ENCODE measurements at places on chromosomes 16 and 17.
A peak's percentile ranks its signal among the peaks of the same experiment; 100 is the strongest.

GRCh38 chr16:35690413-35690812, 2231.0 kb downstream of the TP53TG3F start:
- no peak for DNase-seq

DNA sequence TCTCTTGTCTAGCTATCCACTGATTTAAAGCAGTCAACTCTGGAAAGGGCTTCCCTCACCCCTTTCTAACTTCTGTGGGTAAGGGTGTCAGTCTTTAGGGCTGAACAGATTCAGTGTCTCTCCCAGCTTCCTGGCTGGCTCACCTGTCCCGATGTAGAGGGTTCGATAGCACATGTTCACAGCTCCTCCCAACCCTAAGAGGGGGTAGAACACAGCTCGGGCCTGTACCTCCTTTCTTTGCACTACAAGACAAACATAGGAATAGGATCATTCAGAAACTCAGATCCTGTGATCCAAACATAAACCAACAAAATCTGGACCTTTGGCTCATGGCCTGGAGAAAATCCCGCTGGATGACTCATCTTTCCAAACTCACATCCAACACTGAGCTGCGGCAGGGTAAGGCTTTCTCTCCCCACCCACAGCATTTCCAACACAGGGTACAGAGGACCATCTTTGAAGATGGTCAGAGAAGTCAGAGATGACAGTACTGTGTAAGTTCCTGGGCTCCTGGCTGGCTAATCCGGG, 5.8 kb upstream of the DHRS13 start:
- DNase-seq = no peak

GRCh38 chr17:29615048-29615385, 7.7 kb downstream of the CORO6 start:
- DNase-seq = no peak

- no peak for DNase-seq
These were observed 4.5 kb upstream of the BRD7 start for GRCh38 chr16:50373345-50373701.

DNA sequence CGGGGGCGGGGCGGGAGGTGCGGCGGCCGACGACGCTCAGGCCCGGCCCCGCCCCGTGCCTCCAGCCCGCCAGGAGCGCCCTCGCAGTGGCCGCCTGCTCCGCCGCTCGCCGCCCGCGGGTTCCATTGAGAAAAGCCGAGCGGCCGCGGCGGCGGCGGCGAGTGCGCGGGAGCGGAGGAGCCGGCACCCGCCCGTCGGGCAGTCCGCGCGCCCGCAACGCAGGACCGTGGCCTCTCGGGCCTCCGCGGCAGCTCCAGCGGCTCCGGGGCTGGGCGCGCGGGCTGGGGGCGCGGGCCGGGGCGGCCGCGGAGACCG, at the start of gene ZFPM1:
ZFPM1 (plus strand) TSS at position 64 of the 315 bp plus-strand sequence. CDS start 359 bp downstream, outside the sequence.
- no peak for DNase-seq

GRCh38 chr16:27723711-27724481, 174.0 kb downstream of the KATNIP start:
- DNase-seq = no peak

DNA sequence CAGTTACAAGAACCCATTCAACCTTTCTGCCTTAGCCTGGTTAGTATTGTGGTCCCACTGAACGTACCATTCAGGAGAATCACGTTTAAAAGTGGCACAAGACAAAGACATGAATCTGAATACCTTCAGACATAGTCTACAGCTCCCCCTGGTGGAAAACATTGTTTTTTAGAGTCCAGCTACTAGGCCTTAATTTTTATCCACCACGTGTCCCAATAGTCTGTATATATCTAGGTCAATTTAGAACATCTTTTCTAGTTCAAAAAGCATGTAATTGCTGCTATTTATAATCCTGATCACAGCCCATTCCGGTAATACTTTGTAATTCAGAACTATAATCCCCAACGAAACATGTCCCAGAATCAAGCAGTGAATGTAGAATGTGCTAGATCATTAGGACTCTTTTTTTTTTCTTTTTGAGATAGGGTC, 13.7 kb upstream of the GUCY2D start:
- DNase-seq = peak; percentile 65

DNA sequence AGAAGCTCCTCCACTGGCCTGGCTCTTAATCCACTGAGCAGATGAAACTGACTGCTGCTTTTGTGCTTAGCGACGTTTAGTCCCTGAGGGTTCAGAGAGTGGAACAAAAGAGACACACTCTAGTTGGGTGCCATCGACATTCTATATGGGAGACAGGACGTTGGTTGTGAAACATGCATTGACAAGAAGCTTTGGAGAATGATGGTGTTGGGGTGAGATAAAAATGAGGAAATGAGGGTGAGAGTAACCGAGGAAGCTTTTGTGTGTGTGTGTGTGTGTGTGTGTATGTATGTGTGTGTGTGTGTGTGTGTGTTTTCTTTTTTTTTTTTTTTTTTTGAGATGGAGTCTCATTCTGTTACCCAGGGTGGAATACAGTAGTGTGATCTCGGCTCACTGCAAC, 89.5 kb downstream of the ABCC1 start:
- DNase-seq = no peak

DNA sequence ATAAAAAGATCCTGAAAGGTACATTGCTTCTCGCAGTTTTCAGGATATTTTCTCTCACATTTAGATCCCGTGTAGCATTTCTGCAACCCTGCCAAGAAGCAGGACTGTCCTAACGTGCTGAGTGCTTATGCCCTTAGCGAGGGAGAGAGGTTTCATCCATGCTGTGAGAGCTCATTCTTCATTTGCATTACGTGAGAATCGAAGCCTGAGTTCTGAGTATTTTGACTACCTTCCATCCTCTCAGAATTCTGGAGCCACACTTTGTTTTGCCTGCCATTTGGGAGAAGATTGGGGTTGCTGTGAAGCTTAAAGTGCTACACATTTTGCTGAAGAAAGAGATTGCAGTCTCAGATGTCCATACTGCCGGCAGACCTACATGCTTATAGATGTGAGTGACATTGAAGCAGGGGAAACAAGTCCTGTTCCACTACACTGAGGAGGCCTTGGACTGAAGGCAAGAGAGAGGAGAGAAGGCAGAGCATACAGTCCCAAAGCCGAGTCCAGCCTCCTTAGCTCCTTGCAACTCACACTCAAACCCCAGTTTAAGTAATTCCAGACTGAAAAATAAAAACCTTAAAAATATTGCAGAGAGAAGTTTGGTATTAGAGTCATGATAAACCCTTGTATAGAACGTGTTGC, 183.0 kb downstream of the PRKCA start:
- no peak for DNase-seq

DNA sequence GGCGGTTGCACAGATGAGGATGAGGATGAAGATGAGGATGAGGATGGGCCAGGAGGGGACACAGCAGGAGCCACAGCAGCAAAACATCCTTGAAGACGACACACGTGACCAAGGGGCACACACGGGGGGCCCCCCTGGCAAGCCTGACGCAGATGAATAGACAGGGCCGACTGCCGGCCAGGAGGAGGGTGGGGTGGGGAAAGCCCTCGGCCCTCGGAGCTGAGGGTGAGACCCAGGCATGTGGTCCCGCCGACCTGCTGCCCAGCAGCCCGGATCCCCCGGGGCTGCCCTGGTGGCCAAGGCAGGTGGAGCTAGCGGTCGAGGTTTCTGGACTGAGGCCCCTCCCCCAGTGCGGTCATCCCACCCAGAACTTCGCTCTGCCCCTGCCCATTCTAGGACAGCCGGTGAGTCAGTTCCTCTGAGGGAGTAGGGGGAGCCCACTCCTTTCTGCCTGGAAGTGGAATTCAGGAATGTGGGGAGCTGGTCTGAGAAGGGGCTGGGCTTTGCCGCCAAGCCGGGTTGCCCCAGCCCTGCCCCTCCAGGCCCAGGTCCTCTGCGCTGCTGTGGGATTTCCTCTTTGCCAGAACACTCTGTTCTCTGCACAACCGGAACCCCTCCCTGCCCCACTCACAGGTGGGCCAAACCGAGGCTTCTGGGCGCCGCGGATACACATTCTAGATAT, 9.9 kb downstream of the CYGB start:
- DNase-seq = no peak

DNA sequence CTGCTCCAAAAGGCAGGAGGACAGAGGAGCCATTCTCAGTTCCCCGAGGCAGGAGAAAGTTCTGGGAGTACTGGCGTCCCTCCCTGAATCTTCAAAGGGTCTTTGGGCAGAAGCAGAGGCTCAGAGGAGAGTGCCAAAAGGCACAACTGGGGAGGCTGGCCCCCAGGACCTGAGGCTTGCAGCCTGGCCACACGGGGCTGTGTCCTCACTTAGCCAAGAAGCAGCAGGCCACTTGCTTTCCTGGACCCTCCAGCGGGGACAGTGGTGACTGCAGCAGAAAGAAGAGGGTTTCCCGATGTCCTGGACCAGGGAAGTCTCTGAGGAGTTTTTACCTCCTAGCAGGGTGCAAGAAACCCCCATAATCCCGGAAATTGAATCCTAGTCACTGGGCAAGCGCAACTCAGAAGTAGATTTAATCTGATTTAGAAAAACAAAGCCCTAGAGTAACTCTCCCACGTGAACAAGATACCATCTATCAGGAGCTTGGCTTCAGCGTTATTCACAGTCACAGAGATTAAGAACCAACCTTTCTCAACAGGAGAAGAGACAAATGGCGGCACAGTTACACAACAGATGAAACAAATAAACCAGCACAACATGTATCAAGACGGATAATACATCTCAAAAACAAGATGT, 25.5 kb upstream of the BCO1 start:
- no peak for DNase-seq

DNA sequence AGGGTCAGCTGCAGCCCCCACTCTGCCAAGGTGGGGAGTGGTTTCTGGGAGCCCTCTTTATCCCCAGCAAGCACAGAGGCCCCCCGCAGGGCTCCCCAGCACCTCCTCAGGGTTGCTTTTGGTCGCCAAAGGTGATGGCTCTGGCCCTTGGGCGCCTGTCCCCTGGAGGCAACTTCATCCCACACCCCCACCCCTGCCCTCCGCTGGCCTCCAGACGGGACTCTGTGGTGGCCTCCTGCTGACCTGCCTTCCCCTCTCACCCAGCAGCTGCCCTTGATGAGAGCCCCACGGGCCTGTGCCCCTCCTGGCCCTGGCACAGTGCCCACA, 7.8 kb upstream of the RHOT2 start:
- no peak for DNase-seq

DNA sequence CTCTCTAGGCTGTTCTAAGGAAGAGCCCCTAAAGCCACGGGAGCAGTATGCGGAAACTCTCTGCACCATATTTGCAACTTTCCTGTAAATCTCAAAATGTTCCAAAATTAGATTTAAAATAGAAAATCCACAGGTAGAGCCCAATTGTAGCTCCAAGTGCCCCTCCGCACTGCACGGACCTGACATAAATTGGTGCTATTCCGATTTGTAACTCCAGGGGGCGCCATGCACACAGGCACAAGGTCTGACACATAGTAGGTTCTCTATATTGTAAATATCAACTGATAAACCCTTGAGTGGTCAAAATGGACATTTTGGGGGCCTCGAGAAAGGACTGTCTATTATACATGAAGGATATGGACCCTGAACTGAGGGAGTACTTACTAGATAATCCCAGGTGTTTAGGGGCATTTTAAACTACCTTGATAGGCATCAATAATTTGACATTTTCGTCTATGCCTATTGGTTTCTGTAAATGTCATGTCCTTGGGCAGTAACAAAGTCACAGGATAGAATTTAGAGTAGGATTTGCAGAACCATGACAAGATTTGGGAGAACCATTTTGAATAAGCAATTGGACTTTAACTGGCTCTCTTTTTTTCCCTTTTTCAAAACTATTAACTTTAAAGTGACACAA, 36.6 kb upstream of the TMEM132E start:
- no peak for DNase-seq

- no peak for DNase-seq
These were observed 21.0 kb downstream of the LGALS3BP start for GRCh38 chr17:78958641-78959127.

- DNase-seq = no peak
These were observed 17.2 kb downstream of the MNT start for GRCh38 chr17:2383628-2384167.

DNA sequence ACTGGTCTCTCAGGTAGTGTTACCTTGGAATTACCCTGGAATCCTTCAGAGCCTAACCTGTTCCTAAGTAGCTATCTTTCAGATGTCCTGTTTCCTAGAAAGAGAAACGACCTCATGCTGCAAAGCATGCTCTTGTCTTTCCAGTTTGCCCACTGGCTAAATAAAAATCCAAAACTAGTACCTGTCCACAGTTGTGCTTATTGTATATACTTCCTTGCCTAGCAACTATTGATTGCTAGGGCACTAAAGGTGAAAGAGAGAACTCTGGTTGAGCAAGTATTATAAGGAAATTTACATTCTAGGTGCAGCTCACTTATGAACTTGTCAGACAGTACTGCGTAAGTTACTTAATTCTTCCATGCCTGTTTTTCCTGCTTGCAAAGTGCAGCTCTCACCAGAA, 38.5 kb downstream of the LIG3 start:
- no peak for DNase-seq

DNA sequence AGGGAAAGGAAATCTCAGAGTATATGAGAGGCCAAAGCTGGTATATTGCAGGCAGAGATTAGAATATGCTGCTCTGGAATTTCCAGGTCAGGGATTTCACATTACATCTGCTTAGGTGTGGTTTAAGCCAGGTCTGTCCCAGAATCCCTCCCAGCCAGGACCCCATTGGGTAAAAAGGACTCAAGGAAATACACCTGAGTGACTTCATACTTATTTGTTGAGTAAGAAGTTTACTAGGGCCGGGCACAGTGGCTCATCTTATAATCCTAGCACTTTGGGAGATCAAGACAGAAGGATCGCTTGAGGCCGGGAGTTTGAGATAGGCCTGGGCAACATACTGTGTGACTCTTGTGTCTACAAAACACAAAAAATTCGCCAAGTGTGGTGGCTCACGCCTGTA, 7.2 kb downstream of the PIPOX start:
- no peak for DNase-seq

DNA sequence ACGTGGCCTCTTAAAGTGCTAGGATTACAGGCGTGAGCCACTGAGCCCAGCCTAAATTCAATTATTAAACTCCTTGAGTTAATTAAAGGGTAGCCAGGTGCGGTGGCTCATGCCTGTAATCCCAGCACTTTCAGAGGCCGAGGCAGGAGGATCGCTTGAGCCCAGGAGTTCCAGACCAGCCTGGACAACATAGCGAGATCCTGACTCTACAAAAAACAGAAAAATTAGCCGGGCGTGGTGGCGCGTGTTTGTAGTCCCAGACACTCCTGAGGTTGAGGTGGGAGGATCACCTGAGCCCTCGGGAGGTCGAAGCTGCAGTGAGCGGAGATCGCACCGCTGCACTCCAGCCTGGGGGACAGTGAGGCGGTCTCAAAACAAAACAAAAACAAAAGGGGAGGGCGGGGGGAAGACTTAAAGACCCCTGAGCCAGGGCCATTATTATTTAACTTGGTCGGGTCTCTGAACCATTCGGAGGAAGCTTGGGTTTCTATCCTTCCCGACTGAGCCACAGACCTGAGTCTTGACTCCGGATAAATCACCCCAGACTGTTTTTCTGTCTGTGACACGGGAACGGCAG, 19.5 kb downstream of the BCL7C start:
- DNase-seq = no peak

DNA sequence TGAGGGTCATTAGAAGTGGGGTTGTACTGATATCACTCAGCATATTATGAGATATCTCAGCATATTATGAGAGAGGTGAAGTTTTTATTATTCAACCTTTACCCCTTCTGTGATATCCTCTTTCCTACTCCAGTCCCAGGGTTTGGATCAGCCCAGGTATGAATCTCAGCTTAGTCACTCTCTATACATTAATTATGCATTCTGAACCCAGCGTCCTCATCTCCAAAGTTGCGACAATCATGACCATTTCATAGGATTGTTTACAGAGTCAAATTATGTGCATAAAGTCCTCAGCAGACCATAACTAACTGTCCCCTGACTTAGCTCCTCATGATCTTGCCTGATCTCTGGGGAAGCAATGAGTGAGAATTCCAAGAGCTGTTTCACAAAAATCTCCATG, 20.5 kb upstream of the BLMH start:
- no peak for DNase-seq
